ENCODE measurements at places on chromosomes 5 and 9.

- peak; percentile 51 for DNase-seq
These were observed 34.1 kb downstream of the IRF1 start for GRCh38 chr5:132456296-132456986.

DNA sequence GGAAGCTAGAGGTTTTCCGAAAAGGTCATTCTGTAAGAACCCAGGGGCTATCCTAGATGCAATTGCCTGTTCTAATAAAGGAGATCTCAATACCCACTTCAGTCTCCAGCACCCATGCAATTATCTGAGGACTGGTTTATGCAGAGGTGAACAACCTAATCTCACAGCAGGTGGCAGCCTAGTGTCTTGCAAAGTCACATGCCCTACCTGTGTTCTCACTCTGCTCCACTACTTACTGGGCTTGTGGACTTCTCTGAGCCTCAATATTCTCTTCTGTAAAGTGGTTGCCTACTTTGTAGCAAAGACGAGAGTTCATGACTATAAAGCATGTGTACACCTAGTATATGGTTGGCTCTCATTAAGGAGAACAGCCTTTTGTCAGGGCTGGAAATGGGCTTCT lies 21.0 kb upstream of the ALDH1B1 start:
- DNase-seq = peak; percentile 75

GRCh38 chr5:20157089-20157488 lies 169.1 kb upstream of the CDH18 start:
- no peak for DNase-seq

DNA sequence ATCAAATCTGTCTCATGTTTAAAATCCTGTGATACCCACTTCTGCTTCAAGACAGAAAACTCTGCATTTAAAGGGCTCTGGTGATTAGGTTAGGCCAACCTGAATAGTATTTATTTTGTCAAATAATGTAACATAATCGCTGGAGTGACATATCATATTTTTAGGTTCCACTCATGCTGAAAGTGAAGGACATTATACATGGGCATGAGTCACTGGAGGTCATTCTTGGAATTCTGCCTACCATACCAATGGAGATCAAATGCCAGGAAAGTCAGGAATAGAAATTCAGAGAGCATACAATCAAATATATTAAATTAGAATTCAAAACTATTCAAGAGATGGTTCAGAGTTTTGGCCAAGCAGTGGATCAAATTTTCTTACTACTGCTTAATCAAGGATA lies 97.1 kb upstream of the PRSS3 start:
- DNase-seq = no peak

GRCh38 chr9:127562841-127563401 lies 49.2 kb upstream of the STXBP1 start:
- no peak for DNase-seq

GRCh38 chr5:81495286-81495685 lies 101.4 kb upstream of the ACOT12 start:
- no peak for DNase-seq

DNA sequence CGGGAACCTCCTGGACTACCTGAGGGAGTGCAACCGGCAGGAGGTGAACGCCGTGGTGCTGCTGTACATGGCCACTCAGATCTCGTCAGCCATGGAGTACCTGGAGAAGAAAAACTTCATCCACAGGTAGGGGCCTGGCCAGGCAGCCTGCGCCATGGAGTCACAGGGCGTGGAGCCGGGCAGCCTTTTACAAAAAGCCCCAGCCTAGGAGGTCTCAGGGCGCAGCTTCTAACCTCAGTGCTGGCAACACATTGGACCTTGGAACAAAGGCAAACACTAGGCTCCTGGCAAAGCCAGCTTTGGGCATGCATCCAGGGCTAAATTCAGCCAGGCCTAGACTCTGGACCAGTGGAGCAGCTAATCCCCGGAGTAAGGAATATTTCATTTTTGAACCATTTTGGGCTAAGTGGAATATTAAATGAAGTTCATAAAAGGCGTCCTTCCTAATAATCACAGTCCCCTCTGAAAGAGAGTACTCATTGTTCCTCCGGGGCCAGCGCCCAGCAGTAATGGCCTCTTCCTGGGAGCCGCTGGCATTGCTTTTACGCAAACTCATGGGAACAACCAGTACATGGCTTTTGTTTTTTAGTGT lies 23.6 kb downstream of the QRFP start:
- no peak for DNase-seq

DNA sequence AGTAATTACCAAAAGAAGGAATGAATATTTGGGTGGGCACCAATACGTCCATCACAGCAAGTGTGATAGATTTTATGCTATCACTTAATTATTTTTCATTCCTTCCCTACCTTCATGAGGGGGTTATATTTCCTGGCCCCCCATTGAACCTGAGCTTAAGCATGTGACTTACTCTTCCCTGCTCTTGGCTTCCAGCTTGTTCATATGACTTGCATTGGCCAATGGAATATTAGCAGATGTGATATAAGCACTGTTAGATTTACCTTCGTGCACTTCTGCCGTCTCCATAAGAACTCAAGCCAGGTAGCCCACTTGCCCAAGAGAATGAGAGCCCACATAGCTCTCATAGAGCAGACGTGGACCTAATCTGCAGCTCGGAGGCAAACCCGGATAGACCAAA lies 99.1 kb upstream of the SMARCA2 start:
- no peak for DNase-seq

GRCh38 chr5:99438619-99439018 lies 509.8 kb upstream of the CHD1 start:
- DNase-seq = no peak

DNA sequence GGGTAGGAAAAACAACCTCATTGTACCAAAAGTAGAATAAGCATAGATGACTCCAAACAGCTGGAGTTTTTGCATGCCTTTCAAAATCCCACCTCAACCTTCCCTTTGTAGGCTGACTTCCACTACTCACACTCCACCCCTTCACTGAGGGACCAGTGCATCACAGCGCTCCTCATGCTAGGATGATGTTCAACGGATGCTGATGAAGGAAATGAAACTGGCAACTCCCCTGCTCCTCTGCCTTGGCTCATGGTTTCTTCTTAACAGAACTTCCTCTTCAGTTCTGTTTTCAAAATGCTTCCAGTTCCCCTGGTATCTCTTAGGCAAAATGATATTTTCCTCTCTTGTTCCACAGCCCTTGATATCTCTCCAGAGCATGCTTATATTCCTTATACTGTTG lies 29.0 kb downstream of the LIFR start:
- no peak for DNase-seq

GRCh38 chr5:89480406-89481007 lies 597.5 kb upstream of the MEF2C start:
- DNase-seq = no peak

DNA sequence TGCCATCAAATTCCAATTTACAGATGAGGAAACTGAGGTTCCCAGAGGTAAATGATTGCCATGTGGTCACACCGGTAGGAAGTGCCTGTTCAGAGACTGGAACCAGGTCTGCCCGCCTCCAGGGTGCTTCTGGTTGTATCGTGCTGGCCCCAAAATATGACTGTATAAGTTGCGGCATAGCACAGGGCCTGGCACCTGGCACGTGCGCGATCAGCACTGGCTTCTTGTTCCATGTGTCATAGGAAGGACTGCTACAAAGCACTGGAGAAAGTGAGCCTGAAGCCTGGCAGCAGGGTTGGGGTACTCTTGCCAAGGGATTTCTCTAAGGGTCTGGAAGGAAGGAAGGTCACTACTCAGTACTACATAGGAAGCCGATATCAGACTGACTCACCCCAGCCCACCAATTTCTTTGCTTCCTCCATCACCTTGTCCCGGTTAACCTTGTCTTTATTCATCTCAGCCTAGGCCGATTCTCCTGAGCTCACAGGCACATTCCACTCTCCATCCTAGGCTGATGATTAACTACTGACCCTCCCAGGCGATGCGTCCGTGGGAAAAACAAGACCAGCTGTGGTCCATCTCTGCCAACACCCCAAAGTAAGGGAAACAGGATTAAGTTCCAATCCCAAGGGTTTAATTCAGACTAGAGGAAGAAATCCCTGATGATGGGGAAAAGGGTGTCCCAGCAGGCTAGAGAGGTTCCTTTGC lies 1.8 kb downstream of the HRH2 start:
- no peak for DNase-seq

DNA sequence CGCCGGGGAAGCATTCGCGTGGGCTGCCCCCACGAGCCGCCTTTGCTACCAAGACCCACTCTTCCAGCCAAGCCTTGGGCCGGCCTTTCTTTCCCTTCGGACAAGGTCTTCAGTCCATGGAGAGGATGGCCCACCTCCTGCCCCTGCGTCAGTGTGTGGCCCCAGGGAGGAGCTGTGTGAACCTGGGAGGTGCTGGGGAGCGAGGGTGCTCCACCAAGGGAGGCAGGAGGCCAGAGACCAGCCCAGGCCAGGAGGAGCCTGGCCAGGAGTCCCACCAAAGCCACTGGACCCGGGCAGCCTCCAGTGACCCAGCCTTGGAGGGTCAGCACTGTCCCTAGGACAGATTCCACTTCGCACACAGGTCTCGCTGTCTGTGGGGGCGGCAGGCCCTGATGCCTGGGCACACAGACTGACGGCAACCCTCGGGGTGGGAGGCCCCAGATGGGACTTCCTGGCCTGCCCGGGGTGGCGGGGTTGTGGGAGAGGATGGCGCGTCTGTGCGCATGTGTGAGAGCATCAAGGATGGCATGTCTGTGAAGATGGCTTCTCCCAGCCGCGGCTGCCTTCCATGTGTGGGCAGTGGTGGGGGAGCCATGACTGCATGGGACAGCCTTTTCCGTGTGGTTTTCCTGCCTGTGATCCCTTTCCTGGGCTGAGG lies 113.3 kb upstream of the LPCAT1 start:
- DNase-seq = no peak

- DNase-seq = no peak
These were observed 54.7 kb downstream of the NR2F1 start for GRCh38 chr5:93637697-93638096.

DNA sequence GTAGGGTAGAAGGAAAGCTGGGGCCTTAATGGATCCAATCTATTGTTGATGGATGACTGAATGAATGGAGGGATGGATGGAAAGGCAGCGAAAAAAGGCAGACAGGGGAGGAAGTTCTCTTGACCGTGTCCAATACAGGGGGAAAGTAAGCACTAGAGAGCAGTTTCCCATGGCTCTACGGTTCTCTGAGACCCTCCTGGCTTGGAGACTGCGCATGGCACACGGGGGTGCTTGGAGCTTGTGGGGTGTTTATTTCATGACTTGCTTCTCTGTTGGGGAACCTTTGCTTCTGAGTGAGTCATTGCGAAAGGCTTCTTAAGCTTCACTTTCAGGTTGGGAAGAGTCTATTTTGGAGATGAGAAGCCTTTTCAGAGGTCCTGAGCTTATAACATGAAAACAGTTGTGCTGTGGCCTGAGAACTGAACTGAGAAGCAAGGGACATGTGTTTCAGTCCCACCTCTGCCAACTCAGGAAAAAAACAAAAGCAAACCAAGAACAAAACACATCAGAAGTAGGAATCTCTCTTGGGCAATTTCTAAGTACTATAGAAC lies 12.8 kb upstream of the TEX48 start:
- peak; percentile 36 for DNase-seq

- no peak for DNase-seq
These were observed 5.3 kb upstream of the TRIM41 start for GRCh38 chr5:181217803-181218062.

DNA sequence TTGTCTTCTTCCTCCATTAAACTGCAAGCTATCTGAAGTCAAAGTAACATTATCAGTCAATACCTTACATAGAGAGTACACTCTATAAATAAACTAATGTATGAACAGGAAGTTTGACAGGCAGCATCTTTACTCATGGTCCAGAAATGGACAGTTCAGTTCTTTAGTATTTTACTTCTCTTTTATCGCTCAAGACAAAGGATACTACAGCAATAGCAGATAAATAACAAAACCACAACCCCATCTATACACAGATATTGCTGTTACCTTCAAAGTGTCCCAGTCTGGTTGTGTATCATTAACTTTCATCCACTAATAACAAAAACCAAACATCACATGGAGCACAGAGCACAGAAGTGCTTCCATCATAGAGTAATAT lies 46.4 kb downstream of the SEMA5A start:
- DNase-seq = peak; percentile 11

DNA sequence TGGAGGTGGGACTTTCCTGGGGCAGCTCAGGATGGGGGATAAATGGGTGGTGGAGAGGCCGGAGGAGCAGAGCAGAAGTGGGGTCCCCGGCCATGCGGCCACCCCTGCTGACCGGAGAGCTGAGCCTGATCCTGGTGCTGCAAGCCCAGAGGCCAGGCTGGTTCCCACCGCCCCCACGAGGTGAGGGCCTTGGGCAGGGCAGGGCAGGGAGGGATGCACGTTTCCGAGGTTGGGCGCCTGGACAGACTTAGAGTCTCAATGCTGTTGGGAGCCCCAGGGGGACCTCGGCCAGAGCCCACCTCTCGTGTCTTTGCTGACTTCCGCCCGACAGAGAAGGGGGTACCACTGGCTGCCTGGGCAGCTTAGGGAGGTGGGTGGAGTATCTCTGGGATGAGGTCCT lies 5.5 kb downstream of the OBP2A start:
- no peak for DNase-seq

DNA sequence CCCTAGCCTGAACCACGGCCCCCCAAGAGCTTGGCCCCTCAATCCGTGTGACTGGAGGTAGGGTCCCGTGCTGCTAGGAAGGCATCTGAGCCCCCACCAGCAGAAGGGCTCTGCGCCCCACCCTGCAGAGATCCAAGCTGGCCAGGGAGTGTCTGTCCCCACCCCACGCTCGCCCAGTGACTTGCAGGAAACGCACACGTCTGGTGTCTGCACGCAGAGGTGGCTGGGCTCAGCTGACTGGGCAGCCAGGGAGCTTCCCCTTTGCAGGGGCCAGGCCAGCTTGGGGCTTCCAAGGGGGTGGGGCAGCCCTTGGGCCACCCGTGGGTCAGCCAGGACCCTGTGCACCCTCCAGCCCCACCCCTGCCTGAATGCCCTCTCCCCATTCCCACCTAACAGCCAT lies 24.3 kb downstream of the NOTCH1 start:
- no peak for DNase-seq
